Hematopoietic multipotent progenitor cell treated with erythropoietin and hydrocortisone succinate and interleukin-3 and kit ligand, for 17 days (in vitro differentiated cells): ENCODE measurements at places on chromosomes 12 and 14.

DNA sequence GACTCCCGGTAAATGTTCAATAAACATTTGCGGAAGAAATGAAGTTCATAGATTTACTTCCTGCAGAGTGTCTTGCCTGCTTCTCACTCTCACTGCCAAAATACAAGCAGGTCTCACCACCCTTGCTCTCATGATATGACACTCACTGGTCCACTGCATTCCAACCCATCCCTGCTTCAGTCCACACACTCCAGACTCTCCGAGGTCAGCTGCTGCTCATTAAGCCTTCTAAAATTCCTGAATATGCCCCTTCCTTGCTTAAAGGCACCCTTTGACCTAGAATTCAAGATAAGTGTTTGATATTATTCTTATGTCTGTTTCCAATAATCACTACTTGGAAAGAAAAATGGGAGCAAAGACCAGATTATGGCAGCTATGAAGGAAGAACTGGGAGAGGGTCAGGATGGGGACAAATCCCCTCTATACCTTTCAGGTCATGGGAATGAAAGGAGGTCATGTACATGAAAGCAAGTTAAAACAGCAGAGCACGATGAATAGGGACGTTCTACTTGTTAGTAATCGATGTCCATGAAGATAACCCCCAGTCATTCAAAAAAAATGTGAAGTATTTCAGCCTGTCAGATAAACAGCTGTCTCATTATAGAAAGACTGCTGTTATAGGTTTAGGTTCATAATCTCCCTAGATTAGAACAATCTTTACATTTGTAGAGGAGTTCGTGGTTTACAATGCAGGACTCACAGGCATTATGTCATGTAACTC, 10.5 kb upstream of the NID2 start:
- no peak for DNase-seq

DNA sequence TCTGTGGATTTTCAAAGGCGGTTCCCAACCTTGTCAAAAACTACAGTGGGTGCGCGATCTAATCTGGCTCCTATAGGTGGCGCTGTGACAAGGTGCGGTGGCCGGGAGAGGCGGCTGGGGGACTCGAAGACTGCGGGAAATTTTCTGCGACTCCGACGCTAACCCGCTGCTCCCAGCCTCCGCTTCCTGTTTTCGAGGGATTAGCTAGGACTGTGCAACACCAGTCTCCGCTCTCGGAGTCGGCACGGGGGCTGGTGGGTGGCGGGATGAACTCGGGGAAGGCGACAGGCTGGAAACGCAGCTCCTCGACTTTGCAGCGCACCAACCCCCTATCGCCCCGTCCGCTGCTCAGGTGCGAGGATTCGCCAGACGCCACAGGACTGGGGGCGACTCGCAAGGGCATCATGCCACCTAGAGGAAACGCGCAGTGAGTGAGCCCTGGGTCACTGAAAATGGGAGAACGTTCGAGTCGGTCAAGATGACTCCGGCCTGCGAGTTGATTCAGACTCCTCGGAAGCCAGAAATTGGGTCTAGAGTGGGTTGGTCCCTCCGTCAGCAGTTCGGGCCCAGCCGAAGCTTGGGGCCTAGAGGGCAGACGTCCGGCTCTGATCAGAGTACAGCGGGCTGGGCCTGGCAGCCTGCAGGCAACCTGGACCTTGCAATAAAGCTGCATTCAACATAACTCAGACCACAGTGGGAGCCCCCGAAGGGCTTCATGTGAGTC, 5.5 kb upstream of the PAX9 start:
- DNase-seq, result peak; percentile 24

GRCh38 chr14:50350975-50351374, 38.9 kb downstream of the DMAC2L start:
- DNase-seq, result no peak

DNA sequence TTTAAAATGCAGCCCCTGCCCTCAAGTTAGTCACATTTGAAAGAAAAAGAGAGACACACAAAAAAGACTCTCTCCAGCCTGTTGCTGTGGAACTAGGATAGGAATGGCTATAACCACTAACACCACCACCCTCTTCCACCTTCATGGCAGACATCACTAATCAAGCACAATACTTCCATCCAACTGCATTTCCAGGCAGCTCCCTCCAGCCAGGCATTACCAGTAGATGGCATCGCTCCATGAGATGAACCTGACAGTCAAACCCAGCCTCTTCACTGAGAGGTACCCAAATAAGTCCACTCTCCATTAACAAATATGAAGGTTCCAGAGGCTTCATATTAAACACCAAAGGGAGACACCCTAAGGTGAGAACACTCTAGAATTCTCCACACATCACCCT, 24.4 kb downstream of the SLC8B1 start:
- no peak for DNase-seq

DNA sequence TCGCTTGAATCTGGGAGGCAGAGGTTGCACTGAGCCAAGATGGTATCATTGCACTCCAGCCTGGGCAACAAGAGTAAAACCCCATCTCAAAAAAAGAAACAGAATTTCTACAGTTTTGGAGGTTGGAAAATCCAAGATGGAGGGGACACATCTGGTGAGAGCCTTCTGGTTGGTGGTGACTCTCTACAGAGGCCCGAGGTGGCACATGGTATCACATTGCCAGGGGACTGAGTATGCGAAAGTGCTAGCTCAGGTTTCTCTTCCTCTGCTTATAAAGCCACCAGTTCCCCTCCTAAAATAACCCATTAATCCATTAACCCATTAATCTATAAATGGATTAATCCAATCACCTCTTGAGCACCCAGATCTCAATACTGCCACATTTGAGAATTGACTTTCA, 70.8 kb upstream of the DACT1 start:
- DNase-seq, result no peak

GRCh38 chr12:7093892-7094291, 1.6 kb upstream of the C1R start:
- DNase-seq, result no peak

GRCh38 chr14:71533390-71533789, 398.8 kb upstream of the RGS6 start:
- DNase-seq, result no peak

DNA sequence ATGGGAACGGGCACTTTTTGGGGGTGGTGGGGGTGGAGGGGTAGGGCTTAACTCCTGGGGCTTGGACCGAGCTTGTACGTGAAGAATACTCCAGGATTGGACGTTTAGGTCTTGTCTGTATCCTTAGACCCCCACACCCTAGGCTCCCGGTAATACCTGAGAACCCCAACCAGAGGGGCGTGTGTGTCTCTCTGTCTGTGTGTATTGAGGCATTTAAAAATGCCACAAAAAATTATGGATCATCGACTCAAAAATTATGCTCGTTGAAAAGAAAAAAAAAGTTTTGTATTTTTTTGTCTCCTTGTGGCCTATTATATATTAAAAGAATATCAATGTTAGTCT, 459 bp downstream of the PPFIBP1 start:
- no peak for DNase-seq

GRCh38 chr14:104434214-104435076, 145.1 kb upstream of the C14orf180 start:
- DNase-seq, result no peak

- no peak for DNase-seq
Measured at GRCh38 chr14:61187196-61187905, 93.8 kb downstream of the TMEM30B start.

- no peak for DNase-seq
Measured at GRCh38 chr12:119008691-119009221, 27.4 kb downstream of the SRRM4 start.

GRCh38 chr14:81980601-81981306, 447.1 kb upstream of the SEL1L start:
- no peak for DNase-seq

DNA sequence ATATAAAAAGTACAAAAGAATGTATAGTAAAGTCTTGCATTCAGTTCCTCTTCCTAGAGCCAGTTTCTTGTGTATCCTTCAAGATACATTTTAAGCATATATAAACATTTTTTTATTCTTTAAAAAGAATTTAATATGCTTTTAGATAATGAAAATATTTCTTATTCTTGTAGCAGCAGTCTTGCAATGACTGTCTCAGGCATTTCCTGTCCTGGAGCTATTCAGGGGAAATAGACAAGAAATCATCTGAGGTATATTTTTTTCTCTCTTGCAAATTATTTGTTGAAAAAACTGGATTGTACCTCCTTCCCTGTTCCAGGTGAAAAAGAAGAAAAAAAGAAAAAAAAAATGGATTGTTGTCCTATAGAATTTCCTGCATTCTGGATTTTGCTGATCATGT, 17.0 kb upstream of the ERBB3 start:
- DNase-seq, result no peak

GRCh38 chr12:106000382-106001104, 138.2 kb downstream of the NUAK1 start:
- no peak for DNase-seq

DNA sequence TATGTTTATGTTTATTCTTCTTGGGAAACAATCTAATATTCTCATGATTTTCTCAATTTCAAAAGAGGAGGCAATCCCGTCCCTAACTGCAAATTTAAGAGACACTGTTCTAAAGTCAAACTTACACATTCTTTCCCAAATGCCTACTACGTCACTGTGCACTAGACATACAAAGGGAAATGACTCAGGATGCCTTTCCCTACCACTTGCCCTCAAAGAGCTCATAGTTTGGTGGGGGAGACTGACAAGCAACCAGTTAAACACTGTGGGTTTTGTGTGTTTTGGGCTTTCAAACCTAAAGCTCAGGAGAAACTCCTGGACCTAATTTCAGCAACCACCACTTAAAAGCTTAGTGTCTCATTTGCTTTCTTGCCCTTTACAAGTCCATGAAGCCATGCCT, 58.4 kb downstream of the ATP2B1 start:
- no peak for DNase-seq

DNA sequence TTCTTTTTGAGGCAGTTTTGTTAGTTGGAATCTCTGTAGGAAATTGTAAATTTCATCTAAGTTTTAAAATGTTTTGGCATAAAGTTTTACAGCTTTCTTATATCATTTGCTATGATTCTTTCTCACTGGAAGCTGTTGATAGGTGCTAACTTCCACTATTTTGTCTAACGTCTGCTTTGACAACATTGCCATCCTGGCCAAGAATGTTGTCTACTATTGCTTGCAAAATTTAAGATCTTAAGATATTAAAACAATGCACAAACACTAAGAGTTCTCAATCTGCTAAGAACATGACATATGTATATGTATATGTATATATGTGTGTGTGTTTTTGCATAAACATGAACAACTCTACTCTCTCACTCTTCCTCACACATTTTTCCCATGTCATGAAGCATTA, 64.1 kb upstream of the MDGA2 start:
- DNase-seq, result no peak

DNA sequence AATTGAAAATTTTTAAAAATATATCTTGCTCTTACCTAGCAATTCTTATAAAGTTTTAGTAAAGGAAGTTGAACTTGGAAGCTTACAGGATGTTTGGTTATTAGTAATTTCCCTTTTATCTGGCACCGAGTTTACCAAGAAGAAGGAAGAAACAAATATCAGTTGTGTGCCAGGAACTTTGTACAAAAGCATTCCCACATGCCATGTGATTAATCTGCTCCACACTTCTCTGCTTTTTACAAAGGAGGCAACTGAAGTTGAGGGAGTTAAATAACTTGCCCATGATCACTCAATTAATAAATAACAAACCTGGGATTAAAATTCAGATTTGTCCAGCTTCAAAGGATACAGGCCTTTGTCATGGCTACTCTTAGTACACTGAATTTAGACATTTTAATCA, 122.5 kb upstream of the BCAT1 start:
- no peak for DNase-seq

DNA sequence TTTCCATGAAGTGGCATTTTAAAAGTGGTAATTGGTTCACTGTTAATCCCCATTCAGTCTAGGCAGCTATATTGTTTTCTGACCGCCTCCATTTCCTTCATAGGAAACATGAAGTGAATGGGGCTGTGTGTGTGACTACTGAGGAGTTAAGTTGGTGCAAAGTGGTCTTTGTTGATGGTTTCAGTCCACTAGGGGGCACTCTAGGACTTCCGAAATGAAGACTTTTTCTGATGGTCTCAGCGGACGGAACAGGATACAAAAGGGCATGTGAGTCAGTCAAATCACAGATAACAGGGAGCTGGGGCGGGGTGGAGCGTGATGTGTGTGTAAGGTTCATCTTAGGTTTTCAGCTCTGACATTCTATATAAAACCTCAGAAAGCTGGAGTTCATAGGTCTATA, 240.1 kb upstream of the OR4E1 start:
- peak; percentile 54 for DNase-seq

- DNase-seq, result no peak
Measured at GRCh38 chr14:23727566-23728335, 91.6 kb downstream of the DHRS2 start.
